ENCODE measurements at places on chromosomes 7 and 10.

GRCh38 chr10:49418328-49418727, 22.4 kb upstream of the DRGX start:
- no peak for DNase-seq

DNA sequence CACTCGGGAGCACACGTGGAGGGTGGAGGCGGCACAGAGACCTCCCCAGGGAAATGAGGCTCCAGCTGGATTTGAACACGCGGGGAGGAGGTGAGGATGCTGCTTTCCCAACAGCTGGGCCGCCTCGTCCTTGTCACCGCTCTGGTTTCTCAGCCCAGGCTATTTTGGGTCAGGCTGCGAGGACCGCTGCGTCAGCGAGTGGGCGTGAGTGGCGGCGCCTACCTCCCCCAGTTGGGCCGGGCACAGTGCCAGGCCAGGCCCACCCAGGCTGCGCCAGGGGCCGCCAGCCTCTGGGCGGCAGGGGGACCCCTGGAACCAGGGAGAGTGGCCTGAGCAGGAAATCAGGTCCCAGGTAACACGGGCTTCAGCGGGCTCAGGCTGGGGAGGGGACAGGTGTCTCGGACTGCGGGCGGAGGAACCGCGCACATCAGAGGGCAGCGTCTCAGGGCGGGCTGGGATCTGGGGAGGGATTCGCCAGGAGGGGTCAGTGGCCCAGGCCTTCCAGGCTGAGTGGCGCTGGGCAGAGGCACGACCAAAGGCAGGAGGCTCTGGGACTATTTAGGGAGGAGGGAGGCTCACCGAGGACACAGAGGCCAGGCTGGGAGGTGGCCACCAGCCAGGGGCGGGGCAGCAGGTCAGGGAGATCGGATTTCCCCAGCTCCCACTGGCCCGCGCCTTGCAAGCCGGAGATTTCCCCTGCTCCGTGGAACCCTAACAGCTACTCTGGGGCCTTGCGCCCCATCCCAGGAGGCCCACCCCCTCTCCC, 125.2 kb upstream of the RET start:
- DNase-seq = no peak

GRCh38 chr7:155787171-155787851, 25.0 kb downstream of the SHH start:
- DNase-seq = no peak

DNA sequence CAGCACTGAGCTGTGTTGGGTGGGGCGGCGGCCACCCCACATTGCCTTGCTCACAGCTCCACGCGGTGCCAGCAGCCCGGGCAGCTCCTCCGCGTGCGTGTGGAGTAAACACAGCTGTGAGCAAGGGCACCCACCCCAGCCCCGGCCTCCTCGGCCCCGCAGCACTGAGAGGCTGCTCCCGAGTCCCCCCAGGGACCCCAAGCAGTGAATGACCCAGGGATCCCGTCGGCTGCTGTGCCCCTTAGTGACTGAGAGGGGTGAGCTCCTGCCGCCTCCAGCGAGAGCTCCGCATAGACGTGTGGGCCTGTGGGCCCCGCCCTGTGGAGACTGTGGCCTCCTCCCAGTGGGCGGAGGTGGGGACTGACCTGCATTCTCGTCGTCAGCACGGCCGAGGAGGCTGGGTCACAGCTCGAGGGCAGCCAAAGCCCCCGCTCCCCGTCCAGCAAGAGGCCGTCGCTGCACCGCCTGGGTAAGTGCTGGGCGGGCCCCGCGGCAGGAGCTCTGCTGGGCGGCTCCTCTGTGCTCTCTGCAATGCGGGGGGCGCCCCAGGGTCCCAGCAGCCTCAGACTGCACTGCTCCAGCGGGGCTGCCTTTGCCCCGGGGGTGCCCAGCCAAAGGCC, 29.9 kb upstream of the UTF1 start:
- no peak for DNase-seq

- peak; percentile 62 for DNase-seq
Measured at GRCh38 chr7:138001529-138002095, at the start of gene CREB3L2. TSS of gene CREB3L2 (minus strand) at chr7:138002086. CDS start at chr7:138001705, 381 bp downstream.

- no peak for DNase-seq
Measured at GRCh38 chr10:27998954-27999275, at the start of gene ODAD2. TSS of gene ODAD2 (minus strand) at chr10:27999079. CDS start at chr10:27995142, 3,937 bp downstream.

- no peak for DNase-seq
Measured at GRCh38 chr7:90839316-90839715, 243.2 kb downstream of the CDK14 start.

- no peak for DNase-seq
Measured at GRCh38 chr7:17275749-17276671, 22.4 kb upstream of the AHR start.

- DNase-seq = no peak
Measured at GRCh38 chr7:27121684-27122076, 8.9 kb downstream of the HOXA4 start.

DNA sequence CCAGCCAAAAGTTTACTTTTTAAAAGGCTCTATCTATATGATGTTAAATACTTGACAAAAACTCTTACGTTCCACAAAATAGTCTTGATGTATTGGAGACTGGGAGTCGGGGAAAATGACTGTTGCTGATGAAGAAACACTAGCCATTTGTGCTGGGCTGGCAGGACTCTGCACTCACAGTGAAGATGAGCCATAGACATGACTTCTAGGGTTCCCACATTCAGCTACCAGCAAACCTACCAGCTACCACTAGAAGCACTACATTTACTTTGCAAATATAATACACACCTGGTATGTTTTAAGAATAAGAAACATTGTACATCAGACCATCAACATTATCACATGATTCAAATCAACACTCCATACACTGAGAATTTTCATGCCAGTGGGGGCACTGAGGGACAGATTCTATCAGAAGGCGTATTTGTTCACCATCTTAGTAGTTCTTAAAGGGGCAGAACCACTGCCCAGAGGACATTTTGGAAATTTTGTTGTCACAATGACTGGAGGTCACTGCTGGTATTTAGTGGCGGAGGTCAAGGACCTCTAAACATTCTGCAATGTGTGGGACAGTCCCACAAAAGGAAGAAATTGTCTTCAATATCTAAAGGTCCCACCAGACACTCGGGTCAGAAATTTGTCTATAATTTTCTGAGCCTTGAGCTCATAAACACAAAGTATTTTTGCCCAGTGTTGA, 52.3 kb downstream of the PARD3 start:
- DNase-seq = no peak

GRCh38 chr10:113743594-113743993, 7.9 kb upstream of the PLEKHS1 start:
- no peak for DNase-seq

GRCh38 chr10:1715821-1716220, 21.5 kb downstream of the ADARB2 start:
- DNase-seq = no peak

GRCh38 chr10:59087486-59087885, 89.0 kb upstream of the PHYHIPL start:
- no peak for DNase-seq

- no peak for DNase-seq
Measured at GRCh38 chr7:151366880-151367222, 25.2 kb downstream of the NUB1 start.

- no peak for DNase-seq
Measured at GRCh38 chr10:72081210-72081609, 7.1 kb downstream of the SPOCK2 start.

GRCh38 chr10:13351340-13351915, 3.3 kb upstream of the SEPHS1 start:
- no peak for DNase-seq

DNA sequence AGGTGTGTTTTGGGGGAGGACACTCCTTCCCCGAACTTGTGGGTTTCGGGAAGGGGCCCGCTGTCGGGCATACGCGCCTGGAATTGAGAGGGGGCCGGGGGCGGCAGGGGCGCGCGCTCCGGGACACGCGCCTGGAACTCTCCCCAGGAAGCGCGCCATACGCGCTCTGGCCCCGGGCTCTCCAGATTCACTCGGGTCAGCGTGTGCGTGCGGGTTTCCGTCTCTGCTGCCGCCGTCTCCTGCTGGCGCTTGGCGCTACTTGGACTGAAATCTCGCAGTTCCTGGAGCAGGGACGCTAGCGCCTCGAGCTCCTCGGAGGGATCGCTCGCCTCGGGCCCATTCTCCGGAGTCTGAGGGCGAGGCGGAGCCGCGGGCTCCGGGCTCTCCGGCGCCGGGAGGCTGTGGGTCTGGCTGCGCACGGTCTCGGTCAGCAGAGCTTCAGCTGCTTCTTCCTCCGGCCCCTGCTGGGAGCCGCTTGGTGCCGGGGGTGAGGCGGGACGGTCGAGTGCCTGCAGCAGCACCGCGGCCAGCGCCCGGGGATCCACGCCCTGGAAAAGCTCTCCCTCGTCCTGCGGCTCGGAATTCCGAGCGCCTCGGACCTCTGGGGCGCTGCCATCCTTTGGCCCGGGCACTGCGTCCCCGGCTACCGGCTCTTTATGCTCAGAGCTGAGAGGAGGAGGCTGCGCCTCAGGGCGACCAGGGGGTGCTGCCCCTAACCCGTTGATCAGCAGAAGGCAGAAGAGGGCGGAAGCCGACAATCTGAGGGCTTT, 1.1 kb downstream of the VGF start:
- no peak for DNase-seq

DNA sequence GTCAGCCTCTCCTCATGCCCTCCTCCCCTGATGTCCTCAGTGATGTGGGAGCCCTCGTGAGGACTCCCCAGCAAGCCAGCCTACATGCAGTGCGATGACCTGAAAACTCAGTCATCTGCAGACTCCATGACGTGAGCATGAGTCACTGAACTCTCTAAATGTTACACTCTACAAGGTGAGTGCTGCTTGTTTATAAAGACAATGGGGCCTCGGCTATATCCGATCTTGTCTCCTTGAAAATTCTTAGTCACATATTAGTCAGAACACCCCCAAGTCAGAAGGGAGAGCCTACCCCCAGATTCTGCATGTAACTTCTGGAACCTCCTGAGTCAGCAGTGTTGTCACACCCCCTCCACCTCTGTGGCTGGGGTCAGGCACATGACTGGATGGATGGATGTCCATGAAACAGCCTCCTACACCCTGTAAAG, 673.8 kb downstream of the INHBA start:
- DNase-seq = no peak

DNA sequence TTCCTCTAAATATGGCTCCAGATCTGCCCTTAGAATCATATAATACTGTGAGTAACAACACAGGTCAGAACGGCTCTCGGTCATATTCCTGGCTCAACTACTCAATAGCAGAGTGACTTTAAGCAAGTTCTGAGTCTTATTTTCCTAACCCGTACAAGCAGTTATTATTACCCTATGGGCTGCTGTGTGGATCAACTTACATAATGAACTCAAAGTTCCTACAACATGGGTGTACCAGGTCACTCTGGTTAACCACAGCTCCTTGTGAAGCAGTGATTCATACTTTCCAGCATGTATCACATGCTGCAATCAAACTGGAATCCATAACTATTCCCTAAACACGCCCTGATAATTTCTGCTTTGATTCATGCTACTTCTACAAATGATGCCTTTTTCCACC, 107.3 kb downstream of the LRRN3 start:
- DNase-seq = no peak

DNA sequence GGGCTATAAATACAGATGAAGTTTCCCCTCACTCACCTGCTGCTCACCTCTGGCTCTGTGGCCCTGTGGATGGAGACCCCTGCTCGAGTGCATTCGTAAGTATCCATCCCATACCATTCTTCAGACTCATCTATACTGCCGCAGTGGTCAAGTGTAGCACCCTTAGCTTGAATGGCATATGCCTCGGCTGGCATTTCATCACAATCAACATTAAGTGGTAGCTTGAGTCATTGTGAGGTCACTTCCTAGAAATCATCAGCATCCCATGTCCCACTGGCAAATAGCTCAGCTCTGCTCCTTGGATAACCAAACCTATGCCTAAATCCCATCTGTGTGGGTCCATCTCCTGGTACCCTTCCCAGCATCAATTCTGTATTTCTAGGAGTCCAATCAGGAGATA, 38.2 kb downstream of the MDH2 start:
- DNase-seq = no peak

DNA sequence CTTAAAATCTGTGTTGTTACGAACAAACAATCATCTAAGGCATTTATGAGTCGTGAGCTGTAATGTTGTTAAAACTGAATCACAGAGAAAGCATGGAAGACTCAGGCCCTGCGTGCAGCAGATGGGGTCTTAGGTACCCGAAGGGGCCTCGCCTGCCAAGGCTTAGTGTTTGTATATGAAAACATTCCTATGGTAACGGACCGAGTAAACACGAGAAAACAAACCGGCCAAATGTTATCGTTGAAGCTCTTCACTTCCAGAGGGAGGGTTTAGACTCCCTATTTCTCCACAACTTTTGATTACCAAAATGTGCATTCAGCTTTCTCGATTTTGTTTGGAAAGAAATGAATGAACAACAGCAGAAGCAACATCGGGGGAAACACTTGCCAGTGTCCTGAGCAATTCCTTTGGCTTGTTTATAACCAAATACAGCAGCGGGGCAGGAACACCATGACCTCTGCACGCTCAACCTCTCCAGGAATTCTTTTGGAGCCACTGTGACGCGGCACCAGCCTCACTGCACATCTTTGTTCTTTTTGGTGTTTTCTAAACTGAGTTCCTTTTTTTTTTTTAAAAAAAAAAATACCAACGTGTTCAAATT, 121.6 kb upstream of the KLF6 start:
- DNase-seq = no peak

DNA sequence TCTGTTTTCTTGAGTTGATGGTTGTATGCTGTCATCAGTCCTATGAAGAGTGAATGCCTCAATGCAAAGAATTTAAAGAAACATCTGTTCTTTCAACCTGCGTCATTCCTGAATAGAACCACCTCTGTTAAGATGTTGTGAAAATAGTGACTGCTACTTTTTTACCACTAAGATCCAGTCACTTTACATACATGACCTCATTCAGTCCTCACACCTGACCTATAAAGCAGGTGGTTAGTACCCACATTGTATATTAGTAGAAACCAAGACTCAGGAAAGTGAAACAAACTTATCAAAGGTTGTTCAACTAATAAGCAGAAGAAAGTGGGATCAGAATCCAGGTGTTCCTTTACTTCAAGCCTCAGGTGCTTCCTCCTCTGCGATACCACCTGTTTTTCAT, 64.8 kb downstream of the ITGB8 start:
- DNase-seq = no peak

DNA sequence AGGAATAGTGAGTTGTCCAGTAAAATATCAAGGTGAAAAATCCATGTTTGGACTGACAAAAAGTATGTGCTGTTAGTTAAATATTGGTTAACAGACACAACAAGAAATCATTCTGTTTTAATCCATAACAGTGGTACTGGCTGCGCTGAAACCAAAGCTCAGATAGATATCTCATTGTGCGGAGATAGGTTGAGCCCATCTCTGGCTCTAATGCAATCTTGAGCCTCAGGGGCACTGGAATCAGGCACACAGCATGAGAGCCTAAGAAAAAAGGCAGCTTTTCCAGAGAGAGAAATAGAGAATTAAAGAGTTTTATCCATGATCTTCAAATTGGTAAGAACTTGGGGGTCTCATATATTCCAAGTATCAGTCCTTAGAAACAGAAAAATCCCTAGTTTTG, 373.7 kb downstream of the HPSE2 start:
- DNase-seq = no peak
